Germinal center (tissue), 1 donor: ENCODE measurements at places on chromosomes 2 and 18.

GRCh38 chr2:240731178-240731545, 39.5 kb downstream of the AQP12A start:
- DNase-seq: no peak

DNA sequence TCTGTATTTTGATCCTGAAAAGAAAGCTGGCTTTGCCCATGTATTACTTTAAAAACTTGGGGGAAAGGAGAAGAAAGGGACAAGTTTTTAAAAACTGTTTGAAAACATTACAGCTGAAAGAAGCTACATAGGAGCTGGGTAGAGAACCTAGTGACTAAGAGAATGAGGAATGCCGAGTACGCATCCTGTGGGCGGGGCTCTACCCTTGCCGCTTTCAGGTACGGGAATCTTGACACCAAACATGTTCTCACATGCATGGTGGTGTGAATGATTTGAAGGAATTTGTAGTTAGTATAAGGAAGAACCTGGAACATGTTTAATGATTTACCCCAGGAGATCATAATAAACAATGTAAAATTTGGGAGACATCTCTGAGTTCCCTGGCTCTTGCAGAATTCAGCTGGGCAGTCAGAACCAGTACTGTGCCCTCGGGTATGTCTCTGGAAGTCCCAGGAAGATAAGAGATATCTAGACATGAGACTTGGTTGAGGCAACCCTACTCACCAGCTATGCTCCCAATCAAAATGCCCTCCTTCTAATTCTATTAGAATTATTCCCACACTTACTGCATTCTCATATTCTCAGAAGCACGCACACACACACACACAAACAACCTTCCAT, 16.5 kb upstream of the TGFA start:
- DNase-seq: no peak

DNA sequence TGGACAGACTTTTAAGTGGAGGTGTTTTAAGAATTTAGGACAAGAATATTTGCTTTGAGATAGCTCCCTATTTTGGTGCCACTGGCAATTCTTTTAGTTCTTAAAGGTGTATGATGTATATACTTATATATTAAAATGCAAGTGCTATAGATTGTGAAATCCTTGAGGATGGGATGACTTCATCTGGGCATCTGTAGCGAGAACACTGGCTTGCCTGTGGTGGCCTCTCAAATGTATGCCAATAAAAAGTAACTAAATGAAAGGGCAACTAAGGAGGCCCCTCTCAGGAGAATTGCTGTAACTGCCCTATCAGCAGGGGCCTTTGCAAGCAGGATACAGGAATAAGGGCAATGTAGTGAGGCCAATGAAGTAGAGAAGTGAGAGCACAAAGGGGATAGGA, 2.6 kb upstream of the THUMPD2 start:
- DNase-seq: no peak

DNA sequence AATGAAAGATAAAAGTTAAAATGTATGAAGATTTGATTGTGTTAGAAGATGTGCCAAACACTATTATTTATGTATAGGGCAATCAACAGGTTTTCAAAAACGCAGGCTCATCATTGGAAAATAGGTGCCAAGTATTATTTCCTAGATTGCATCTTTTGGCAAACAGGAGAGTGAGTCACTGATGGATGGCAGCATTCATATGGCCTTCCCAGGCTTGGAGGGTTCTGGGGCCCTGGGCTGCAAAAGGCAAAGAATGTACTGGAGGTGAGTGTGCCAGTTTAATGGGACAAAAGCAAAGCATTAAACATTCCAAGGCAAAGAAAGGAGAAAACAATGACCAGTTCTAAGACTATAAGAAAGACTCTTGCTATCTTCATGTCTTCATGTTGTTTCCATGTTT, 379.4 kb downstream of the RIT2 start:
- no peak for DNase-seq

DNA sequence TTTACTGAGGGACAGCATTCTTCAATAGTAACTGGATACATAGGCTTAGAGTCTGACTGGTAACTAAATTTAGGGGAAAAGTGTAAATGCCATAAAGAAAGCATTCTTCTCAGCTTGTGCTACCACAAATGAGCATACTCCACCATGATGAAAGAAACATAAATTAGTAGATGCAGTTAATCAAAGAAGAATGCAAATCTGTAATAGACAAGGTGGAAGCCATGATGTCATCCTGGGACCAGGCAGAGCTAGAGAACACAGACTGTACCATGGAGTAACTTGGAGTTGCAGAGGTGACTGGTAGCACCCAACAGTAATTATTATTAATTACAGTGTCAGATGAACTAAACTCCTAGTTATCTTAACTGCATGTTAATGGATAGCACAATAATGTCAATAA, 51.7 kb downstream of the RBKS start:
- no peak for DNase-seq

GRCh38 chr2:48126162-48126561, 219.9 kb upstream of the FBXO11 start:
- DNase-seq: no peak

DNA sequence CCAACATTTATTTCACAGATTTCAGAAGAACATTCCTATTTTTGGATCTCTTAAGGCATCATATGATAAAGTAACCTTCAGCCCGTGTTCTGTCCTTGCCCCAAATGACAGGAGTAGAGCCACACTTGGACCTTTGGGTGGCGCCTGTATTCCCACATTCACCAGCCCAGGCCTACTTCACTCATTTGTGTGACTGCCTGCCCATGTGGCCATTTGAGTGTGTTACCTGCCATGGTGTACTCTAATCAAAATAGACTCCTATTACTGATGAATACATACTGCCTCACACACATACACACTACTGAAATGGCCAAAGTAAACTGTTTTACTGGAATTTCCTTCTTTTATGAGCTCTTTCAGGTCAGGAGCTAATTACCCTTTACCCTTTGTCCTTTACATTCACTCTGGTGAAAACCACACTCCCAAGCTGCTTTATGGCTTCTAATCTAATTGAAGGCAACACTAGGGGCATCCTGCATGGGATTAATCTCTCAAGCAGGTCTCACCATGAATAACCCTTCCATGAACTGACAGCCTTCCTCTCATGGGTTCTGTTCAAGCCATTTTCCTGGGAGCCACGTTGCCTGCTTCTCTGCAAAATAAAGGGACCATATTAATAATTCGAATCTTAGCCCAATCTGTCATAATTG, 271.0 kb upstream of the GALNT5 start:
- no peak for DNase-seq

GRCh38 chr2:68050353-68050752, 12.5 kb downstream of the C1D start:
- no peak for DNase-seq

- DNase-seq: no peak
Observed at GRCh38 chr2:113069676-113070605, 2.2 kb downstream of the IL1F10 start.

DNA sequence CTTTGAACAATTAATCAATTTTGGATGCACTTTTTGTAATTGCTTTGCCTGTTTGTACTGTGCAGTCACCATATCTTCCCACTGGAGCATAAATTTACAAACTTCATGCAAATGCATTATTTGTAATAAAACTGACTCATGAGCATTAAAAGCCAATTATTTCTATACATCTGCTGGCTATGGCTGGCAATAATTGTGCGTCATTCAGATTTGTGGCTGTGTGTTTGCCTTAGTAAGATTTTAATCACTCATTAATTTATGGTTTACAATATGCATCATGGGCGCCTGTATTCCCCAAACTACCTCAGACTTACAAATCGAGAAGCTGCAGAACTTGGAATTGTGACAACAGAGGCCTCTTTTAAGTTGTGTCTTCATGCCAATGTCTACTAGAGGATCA, 132.4 kb upstream of the TRIB2 start:
- no peak for DNase-seq

DNA sequence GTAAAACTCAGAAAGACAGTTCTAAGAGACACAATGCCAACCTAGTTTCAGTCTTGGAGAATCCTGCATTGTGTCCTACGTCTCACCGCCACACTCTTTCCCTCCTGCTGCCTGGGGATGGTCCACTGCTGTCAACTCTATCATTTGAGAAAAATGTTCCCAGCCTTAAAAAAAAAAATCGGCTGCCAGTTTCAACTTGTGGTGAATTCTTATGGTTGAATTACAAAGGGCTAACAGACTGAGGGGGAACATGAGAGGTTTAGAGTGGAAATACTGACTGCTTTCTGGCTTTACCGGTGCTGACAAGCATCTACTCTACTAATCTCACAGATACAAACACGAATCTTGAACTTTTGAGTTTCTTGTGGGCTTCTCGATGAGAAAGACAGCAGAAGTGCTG, 74.0 kb downstream of the NAB1 start:
- DNase-seq: no peak
